ENCODE measurements at places on chromosomes 12 and 14.

- DNase-seq = no peak
Observed at GRCh38 chr14:64554556-64554955, 4.8 kb downstream of the PPP1R36 start.

- DNase-seq = peak; percentile 83
Observed at GRCh38 chr12:94621662-94622359, 28.5 kb downstream of the TMCC3 start.

DNA sequence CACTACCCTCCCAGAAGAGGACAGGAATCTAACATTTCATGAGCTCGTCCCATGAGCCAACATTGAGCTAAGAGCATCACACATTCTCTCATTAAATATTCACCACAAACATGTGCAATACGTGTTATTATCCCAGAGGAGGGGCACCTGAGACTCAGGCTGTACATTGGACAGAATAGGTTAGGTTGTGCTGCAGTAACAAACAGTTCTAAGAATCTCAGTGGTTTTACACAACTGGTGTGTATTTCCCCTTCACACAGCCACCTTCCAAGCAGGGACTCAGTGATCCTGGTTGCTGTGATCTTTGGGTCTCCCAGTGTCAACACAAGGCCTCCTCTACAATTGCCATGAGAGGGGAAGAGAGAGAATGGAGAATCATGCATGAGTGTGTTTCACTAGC lies 15.0 kb upstream of the ACTN1 start:
- no peak for DNase-seq

- no peak for DNase-seq
Observed at GRCh38 chr14:36091096-36091495, 85.4 kb downstream of the PTCSC3 start.

DNA sequence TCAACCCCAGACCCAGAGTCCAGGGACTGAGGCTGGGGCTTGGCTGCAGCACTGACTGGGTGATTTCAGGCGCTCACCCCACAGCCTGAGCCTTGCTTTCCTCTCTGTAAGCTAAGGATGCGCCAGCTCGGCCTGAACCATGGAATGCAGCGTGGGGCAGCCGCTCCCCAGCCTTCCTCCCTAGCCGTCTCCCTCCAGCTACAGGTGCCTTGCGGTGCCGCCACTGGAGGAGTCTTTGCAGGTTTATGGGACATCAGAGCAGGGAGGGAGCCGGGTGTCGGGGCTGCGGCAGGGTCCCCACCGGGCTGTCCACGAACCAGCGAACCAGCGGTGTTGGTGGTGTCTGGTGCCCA lies 19.4 kb downstream of the PPP2R5C start:
- no peak for DNase-seq

DNA sequence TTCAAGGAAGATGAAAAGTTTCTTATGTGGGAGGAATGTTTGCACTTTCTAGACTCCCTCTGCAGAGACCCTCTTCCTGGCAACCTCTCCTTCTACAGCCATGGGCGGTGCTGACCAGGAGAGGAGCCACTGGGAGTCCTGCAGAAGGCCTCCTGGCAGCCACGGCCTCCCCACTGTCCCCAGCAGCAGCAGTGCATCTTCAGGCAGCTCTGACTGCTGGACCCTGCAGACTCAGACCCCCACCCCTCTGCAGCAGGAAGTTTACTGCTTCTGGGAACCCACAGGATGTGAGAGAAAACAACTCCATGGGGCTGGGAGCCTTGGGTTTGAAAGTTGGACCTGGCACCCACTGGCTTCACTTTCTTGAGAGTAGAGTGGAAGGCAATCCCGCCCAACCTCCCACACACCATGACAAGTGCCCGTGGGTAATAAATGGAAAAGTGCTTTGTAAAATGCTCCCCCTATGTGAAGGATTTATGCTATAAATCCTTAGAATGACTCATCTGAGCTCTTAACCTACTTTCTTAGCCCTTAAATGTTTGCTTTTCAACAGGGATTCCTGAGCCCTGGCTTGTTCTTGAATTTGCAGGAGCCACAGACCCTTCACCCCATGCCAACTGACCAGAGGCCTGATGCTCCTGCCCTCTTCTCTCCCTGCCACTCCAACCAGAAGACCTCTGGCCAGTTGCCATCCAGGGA lies 37.5 kb upstream of the DDX11 start:
- no peak for DNase-seq

DNA sequence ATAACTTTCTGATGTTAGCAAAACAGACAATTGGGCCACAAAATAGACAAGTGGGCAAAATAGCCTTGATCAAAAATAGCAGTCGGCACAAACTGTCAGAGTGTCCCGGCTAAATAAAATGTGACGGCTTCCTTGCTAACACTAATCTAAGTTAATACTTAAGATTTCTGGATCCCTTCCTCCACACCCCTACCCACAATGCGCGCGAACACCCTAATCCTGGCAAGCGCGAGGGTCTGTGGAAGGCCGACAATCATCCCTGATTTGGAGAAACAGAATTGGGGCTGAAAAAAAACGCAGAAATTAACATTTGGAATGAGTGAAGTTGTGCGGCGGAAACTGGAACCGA lies 489 bp downstream of the CEP290 start:
- no peak for DNase-seq

DNA sequence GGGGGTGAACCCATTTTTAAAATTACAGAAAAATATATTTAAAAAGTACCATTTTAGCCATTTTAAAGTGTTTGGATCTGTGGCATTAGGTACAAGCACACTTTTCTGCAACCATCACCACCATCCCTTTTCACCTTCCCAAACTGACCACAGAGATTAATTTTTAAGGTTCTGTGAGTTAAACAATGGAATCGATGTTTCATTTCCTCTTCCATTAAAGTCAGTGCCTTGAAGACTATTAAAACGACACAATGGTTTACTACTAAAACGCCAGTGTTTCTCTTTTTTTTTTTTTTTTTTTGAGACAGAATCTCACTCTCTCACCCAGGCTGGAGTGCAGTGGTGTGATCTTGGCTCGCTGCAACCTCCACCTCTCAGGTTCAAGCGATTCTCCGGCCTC lies 78.1 kb upstream of the GPR68 start:
- no peak for DNase-seq

- no peak for DNase-seq
Observed at GRCh38 chr14:98328496-98328895, 943.5 kb downstream of the BCL11B start.

Measured in MM.1S (cell line).